ENCODE measurements at places on chromosomes 4 and X.

DNA sequence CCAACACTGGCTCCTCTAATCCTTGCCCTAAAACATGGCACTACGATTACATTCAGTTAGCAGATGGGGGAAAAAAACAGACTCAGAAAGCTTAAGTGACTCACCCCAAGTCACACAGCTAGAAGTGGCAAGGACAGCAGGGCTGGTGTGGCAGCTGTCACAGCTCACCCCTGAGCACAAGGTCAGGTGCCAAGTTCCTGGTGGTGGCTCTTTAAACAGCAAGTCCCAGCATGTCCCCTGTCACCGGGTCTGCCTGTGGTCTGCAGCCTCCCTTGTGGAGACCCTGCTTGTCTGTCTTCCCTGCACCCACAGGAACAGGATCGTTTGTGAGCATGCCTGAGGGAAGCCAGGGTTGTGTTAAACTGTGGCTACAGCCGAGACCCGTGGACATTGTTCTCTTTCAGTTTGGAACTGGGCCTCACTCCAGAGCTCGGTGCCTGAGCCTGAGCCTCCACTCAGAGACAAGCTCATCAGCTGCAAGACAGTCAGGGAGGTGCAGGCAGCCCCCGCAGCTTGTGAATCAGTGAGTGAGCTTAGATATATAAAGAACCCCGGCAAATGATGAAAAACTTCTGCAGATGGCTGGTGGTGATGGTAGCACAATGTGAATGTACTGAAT, 260.8 kb downstream of the BCOR start:
- DNase-seq, result no peak

DNA sequence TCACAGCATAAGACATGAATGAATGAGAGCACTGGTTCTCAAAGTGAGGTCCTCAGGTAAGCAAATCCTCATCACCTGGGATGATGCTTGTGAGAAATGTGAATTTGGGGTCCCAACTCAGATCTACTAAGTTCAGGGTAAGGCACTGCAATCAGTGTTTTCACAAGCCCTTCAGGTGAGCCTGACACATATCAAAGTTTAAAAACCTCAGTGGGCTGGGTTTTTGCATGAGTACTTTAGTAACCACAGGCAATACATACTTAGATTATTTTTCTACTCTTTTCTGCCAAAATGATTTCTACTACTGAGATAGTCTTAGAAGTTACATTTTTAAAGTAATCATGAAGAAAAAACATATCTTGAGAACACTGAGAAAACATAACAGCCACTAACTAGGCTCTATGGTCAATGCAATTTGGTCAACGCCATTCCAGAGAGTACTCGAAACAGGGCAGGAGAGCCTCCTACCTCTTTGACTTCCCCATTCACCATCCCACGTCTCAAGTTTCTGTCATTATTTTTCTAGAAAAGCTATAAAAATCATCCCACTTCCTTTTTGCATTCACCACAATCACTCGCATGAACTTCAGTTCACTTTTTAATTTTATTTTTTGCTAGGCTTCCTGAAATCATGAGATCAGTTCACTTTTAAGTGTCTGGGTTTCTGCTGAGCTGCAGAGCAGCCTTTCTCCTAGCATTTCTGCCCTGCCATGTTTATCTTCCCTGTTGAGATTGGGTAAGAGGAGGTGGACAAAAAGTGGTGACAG, 73.8 kb downstream of the MFAP3L start:
- no peak for DNase-seq

GRCh38 chrX:70174754-70175153, 2.5 kb upstream of the DGAT2L6 start:
- DNase-seq, result no peak

DNA sequence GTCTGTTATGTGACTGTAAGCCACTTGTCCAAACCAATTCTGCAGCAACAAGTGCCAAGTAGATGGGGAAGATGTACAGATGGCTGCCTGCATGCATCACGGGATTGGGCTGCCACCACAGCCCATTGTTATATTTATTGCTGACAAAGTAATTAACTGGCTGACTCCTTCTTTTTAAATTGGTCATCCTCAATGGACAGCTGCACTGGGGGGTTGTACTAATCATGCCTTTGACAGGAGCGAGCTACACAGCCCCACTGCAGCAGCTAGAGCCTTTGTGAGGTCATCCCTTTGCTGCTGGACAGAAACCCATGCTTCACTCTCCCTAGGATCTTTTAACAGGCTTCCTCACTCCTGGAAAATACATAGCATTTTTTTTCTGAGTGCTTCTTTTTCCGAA, 146.7 kb upstream of the CXXC4 start:
- DNase-seq, result no peak

- DNase-seq, result no peak
These were observed 46.1 kb upstream of the HCCS start for GRCh38 chrX:11064851-11065600.

GRCh38 chr4:76178296-76178695, 30.1 kb upstream of the NUP54 start:
- DNase-seq, result no peak

- DNase-seq, result no peak
These were observed 81.1 kb downstream of the ENPP6 start for GRCh38 chr4:184136525-184136924.

DNA sequence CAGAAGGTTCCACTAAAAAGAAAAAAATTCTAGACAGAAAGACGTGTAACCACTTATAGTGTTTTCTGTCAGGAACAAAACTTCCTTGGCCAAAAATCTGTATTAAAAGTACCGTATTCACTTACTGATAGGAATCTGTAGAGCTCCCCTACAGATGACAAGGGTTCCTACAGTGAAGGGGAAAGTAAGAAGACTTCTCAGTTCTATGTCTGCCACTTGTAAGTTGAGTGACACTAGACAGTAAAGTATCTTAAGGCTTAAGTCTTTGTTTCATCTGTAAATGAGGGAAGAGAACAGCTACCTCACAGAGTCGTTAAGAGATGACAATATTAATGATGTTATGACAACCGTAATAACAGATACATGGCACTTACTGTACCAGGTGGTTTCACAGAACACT, 3.3 kb downstream of the COQ2 start:
- DNase-seq, result no peak

DNA sequence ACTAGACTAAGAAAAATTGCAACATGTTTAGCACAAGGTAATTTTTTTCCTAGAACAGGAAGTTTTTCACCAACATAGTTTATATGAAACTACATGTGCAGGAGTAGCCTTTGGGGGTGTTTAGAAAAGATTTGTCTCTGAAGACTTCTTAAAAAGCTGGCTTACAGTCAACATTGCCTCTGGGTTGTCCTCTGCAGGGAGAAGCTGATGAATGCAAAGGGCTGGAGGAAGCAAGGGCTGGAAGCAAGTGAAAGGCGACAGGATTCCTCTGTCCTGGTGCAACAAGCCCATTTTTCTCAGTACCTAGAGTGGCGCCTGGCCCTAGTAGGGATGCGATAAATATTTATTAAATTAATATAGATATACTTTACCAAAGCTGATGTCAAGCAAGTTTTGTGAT, 180.3 kb upstream of the LCORL start:
- DNase-seq, result no peak

DNA sequence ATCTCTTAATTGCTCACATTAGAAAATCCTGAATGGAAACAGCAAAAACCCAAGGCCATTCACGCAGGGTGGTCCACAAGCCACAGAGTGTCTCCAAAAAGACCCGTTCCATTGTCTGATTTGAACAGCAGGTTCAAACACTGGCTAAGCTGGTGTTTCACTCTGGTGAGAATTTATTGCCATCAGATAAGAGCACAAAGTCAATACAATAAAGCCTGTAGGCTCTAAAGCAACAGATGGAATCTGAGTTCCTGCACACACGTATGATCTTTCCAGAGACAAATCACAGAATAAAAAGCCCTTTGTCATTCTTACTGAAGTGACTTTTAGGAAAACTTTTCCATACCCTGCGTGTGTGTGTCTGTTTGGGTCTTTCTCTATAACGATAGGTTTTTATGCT, 5.1 kb upstream of the SFRP2 start:
- no peak for DNase-seq

GRCh38 chr4:105158837-105159236, 12.2 kb downstream of the TET2 start:
- no peak for DNase-seq

- no peak for DNase-seq
These were observed 227.7 kb downstream of the DLG3 start for GRCh38 chrX:70672326-70672725.

DNA sequence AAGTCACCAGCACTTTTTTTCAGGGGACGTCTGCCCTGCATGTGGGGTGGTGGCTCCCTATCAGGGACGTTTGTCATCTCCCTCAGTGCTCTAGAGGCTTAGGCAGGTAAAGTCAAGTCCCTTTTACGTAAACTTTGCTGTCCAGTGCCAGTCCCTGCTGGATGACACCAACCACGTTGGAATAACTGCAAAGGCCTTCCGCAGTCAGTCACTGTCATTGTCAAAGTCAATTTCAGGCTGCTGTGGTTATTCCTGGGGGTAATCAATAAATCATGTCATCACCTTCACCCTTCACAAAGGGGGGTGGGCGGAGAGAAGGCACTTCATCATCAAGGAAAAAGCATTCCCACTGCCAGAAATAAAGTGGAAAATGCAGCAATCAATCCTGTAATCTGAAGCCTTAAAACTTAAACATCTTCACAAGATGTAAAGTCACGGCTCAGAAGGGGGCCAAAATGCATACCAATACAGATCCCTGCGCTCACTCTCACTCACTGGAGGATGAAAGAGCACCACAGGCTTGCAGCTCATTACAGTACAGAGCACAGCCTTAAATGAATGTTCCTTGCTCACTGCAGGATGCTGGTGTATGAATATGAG, 56.2 kb downstream of the CLDN22 start:
- DNase-seq, result no peak

GRCh38 chrX:47807548-47807947, 29.2 kb upstream of the ZNF81 start:
- no peak for DNase-seq

DNA sequence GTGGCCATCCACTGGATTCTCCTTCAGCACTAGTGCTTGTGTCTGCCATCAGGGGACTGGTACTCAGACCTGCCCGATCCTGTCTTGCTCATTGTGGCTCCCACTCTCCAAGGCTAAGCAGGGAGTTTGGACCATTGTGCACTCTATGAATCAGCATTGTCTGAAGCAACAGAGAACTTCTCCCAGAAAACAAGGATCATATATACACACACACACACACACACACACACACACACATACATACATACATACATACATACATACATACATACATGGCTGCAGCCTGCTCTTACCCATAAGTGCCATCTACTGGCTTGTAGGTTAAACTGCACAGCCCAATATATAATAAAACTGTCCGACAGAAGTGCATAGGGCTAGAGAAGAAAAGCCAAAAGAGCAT, 345.3 kb upstream of the LCORL start:
- DNase-seq, result no peak

DNA sequence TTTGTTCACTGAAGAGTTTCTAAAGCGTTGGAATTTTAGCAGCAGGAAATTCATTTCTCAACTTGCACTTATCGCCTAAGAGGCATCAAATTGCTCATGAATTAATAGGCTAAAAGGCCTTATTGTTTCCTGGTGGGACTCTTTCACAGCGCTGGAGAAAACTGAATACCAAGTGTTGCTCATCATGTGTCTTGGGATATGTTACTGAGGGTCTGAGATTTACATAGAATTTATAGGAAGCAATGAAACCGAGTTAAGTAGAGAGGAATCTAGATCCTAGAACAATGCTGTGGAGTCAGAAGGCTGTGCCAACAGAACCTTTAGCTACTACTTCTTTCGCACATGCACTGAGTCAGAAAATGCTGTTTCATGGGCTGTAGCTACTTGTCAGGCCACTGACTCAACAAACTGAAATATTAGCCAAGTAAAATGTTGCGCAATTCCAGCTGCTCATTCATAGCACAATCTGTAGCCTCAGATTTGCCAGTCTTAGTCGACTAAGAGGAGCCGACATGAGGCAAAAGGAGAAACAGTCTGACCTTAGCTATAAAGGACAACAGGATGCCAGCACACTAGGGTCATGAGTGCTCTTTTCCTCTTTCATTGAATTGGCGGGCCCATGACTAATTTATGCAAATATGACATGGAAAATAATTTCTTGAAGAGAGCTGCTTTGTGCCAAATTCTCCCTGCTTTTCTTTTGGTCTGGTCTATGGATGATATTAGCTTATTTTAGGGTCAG, 35.9 kb upstream of the CXCL8 start:
- peak; percentile 76 for DNase-seq

GRCh38 chr4:90419124-90419711, 292.0 kb downstream of the CCSER1 start:
- DNase-seq, result no peak

DNA sequence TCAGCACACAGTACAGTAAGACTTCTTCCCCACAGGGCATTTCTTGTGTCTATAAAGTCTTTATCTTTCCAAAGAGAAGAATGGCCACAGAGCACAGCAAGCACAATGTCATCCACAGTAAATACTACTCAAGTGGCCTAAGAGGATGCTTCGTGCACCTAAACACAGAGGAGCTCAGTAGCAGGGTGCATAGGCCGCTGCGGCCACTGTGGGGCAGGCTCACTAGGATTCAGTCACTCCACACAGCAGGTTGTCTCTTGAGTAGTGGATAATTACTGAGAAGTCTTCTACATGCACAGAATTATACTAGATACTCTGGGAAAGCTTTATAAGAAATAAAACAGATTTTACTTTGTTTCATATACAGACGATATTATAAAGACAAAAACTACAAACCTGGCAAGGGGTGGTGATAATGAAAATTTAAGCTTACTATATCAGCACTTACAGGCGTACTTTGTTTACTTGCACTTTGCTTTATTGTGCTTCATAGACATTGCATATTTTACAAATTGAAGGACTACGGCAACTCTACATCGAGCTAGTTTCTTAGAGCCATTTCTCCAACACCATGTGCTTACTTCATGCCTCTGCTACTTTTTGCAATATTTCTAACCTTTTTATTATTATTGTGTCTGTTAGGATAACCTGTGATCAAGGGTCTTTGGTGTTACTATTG, 78.5 kb downstream of the PRDM5 start:
- no peak for DNase-seq

GRCh38 chrX:120213438-120214265, 37.0 kb upstream of the ZBTB33 start:
- DNase-seq, result no peak

DNA sequence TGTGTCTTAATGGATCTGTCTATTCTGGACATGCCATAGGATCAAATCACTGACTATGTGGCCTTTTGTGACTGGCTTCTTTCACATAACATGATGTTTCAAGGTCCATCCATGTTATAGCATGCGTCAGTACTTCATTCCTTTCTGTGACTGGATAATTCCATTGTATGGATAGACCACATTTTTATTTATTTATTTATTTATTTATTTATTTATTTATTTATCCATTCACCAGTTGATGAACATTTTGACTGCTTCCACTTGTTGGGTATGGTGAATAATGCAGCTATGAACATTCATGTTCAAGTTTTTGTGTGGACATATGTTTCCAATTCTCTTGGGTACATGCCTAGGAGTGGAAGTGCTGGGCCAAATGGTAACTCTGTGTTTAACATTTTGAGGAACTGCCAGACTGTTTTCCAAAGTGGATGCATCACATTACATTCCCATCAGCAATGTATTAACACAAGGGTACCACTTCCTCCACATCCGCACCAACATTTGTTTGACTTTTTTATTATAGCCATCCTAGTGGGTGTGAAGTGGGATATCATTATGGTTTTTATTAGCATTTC, 14.0 kb downstream of the RTL5 start:
- no peak for DNase-seq

- no peak for DNase-seq
These were observed 171.8 kb upstream of the NRK start for GRCh38 chrX:105650577-105650976.

- no peak for DNase-seq
These were observed at the start of gene NALF2 for GRCh38 chrX:69503782-69504625. TSS of gene NALF2 (plus strand) at chrX:69504326. CDS start at chrX:69505283, 957 bp downstream.

Measured in thoracic aorta (tissue), 2 donors.